ENCODE measurements at places on chromosomes 2 and 18.

DNA sequence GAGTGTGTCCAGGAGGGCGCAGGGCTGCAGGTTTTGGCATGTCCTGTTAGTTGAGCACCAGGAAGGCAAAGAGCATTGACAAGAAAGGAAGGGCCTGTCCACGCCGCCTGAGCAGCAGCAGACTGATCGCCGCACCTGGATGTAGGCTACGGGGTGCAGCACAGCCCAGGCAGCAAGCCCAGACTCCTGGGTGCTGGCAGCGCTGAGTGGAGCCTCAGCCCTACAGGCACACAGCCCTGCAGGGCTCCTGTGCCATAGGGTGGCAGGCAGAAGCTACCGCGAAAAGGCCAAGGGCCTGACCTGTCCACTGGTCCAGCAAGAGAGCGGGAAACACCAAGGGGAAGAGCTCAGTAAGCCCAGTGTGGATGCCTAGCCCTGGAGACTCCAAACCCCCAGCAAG lies 198.0 kb downstream of the HDAC4 start:
- DNase-seq: no peak

- no peak for DNase-seq
These were observed 91.2 kb upstream of the CDKL4 start for GRCh38 chr2:39334978-39335377.

GRCh38 chr2:113203217-113203530 lies 29.4 kb downstream of the PSD4 start:
- DNase-seq: no peak

GRCh38 chr18:14959550-14959949 lies 211.6 kb downstream of the ANKRD30B start:
- no peak for DNase-seq

- no peak for DNase-seq
These were observed 371 bp upstream of the LCLAT1 start for GRCh38 chr2:30446602-30447148.

- DNase-seq: no peak
These were observed 316.2 kb downstream of the CDH2 start for GRCh38 chr18:27860701-27861107.
